ENCODE measurements at places on chromosomes 12 and 14.

- no peak for DNase-seq
Observed at GRCh38 chr12:119341020-119341419, 6.5 kb downstream of the CCDC60 start.

DNA sequence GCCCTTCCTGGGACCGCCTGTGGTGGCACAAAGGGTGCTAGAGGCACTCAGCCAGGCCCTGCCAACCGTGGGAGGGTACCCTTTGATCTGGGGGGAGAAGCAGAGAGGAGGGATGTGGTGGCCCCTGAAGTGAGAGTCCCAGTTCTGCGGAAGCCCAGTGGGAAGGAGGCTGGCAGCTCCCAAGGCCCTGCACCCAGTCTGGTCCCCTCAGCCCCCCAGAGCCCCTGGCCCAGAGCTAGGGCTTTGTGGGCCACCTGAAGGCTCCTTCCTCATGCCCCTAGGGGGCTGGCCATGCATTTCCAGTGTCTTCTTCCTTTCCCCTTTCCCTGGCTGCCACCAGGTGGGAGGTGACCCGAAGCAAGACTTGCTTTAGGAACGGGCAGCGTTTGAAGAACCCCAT, 44.3 kb downstream of the PLEKHG3 start:
- DNase-seq: no peak

- DNase-seq: no peak
Observed at GRCh38 chr14:40028991-40029390, 596.8 kb upstream of the FBXO33 start.

DNA sequence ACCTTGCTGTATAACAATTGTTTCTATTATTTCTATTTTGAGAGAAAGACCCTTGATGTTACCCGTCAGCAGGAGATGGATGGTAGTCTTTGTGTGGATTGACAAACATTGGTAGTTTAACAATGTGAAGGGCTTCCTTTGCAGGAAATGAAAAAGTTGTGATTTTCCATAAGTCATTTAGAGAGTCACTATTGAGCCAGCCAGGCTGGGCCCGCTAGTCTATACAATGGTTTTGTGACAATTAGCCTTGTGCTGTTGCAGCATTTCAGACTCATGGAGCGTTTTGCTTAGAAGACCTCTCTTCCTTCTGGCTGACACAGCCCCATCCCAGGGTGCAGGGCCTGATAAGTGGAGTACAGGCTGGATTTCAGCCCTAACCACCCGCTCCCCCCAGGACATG, 18.3 kb upstream of the SLC38A2 start:
- DNase-seq: no peak

GRCh38 chr12:106739318-106739717, 35.2 kb upstream of the RIC8B start:
- no peak for DNase-seq
